ENCODE measurements at places on chromosomes 4 and X.

DNA sequence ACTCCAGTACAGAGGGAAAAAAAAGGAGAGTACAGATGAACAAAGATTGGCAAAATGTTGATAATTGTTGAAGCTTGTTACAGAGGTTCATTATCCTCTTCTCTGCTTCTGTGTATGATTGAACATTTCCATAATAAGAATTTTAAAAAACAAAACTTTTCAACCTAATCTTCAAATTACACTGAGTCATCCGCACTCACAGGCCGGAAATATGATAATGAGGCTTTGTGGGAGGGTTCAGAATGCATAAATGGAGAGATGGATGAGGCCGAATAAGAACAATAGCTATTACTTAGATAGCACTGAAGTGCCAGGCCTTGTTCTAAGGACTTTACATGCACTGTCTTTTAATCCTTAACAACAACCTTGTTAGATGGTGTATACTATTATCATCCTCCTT lies 4.6 kb upstream of the ERCC6L start:
- H3K27me3 ChIP-seq: no peaks in the 10 kb centered on the region
- H3K27ac ChIP-seq: no peak overlapping the region
- DNase-seq: no peak
- H3K4me1 ChIP-seq: no peaks in the 10 kb centered on the region
- H3K36me3 ChIP-seq: no peaks in the 10 kb centered on the region

DNA sequence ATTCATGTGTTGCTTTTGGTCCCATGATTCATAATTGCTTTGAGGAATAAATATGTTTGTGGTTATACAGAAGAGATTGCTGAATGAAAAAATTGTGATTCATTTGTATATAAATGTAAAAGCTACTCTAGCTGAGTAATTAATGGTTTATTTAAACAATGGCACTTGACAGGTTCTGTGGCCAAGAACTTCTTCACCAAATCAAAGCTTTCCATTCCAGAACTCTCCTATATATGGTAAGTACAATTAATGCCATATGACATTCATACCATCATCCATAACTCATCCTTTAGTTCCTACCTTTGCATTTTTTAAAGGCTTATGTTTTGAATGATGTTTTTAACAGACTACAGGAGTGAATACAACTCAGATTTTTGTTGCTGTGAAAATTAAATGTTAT lies 105.8 kb downstream of the REPS2 start:
- H3K27me3 ChIP-seq: no peaks in the 10 kb centered on the region
- no peak overlapping the region for H3K27ac ChIP-seq
- H3K4me1 ChIP-seq: no peaks in the 10 kb centered on the region
- DNase-seq: no peak
- H3K36me3 ChIP-seq: peaks cover 4% of the 10 kb centered on the region
- no peak overlapping the region for H3K4me3 ChIP-seq

DNA sequence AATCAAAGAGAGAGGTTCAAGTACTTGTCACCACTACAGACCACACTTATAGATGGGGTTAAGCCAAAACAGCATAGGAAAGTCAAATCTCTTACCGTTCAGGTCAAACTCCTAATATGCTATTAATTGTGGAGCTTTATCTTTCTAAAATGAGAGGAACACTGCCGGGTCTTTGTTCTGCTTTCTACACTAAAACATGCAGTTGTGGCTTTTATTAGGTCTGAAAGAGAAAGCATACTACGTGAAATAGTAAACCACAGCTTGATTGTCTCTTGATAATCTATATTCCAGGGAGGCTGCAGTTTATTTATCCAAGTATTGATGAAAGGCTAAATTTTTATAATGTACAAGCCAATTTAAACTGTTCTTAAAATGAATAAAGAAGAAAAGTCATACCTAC lies 12.3 kb upstream of the INPP4B start:
- H3K4me1 ChIP-seq: no peaks in the 10 kb centered on the region
- DNase-seq: no peak
- no peaks in the 10 kb centered on the region for H3K27me3 ChIP-seq
- no peak overlapping the region for H3K27ac ChIP-seq
- no peak overlapping the region for H3K4me3 ChIP-seq

- DNase-seq: no peak
- no peaks in the 10 kb centered on the region for H3K36me3 ChIP-seq
- no peak overlapping the region for H3K4me3 ChIP-seq
- H3K27me3 ChIP-seq: no peaks in the 10 kb centered on the region
- H3K27ac ChIP-seq: no peak overlapping the region
Measured at GRCh38 chrX:112888916-112889315, 48.3 kb upstream of the AMOT start.

DNA sequence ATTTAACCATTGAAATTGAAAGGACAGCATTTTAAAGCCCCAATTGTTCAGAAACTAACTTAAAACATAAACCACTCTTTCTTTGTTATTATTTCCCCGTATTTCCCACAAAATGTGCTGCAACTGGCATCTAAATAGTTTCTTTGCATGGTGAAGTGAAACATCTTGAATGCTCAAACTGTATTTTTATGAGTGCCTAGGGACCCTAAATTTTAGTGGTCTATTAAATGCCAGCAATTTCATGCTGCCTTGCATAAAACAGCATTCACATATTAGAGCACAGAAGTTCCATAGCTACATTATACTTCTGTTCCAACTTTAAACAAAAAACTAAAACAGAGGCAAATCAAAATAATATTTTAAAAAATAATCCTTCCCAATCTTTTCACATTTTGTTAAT lies 5.4 kb downstream of the RAB28 start:
- H3K4me1 ChIP-seq: peaks cover 17% of the 10 kb centered on the region
- no peak overlapping the region for H3K4me3 ChIP-seq
- no peaks in the 10 kb centered on the region for H3K27me3 ChIP-seq
- peaks cover 16% of the 10 kb centered on the region for H3K36me3 ChIP-seq
- no peak for DNase-seq

DNA sequence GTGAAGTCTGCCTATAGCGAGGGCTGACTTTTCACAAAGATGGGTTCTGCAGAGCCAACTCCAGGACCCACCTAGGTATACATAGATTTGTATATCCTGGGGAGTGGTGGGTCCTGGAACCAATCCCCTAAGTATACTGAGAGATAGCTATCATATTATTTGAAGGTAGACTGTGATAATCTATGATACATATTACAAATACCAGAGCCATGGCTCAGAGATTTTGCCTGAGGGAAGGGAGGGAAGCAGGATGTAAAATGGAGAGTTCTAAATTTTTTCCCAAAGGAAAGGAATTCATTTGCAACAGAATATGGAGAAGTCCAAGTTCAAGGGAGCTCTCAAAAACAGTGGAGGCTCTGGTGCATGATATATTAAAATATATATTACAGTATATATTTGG lies 7.2 kb downstream of the TCEAL3 start:
- H3K27me3 ChIP-seq: no peaks in the 10 kb centered on the region
- no peak overlapping the region for H3K4me3 ChIP-seq
- H3K36me3 ChIP-seq: no peaks in the 10 kb centered on the region
- no peak for DNase-seq

- peak; percentile 68 for DNase-seq
- H3K4me1 ChIP-seq: peaks cover 4% of the 10 kb centered on the region
- H3K4me3 ChIP-seq: peak within 1 kb of the TSS; percentile 62
- no peaks in the 10 kb centered on the region for H3K36me3 ChIP-seq
Measured at GRCh38 chrX:136147315-136147901, at the start of gene FHL1. Gene FHL1 (plus strand): TSS chrX:136147533.

- no peaks in the 10 kb centered on the region for H3K27me3 ChIP-seq
- H3K4me3 ChIP-seq: no peak overlapping the region
- H3K27ac ChIP-seq: no peak overlapping the region
Measured at GRCh38 chr4:27702730-27703431, 842.2 kb downstream of the STIM2 start.

- no peaks in the 10 kb centered on the region for H3K36me3 ChIP-seq
- H3K4me3 ChIP-seq: no peak overlapping the region
- no peak overlapping the region for H3K27ac ChIP-seq
- no peak for DNase-seq
Measured at GRCh38 chr4:78204176-78204575, 147.1 kb downstream of the FRAS1 start.

GRCh38 chr4:70158576-70158975 lies 4.5 kb downstream of the PRR27 start:
- H3K4me1 ChIP-seq: no peaks in the 10 kb centered on the region
- peak; percentile 27 for DNase-seq
- no peaks in the 10 kb centered on the region for H3K36me3 ChIP-seq
- no peaks in the 10 kb centered on the region for H3K27me3 ChIP-seq
- no peak overlapping the region for H3K4me3 ChIP-seq
- H3K27ac ChIP-seq: no peak overlapping the region

DNA sequence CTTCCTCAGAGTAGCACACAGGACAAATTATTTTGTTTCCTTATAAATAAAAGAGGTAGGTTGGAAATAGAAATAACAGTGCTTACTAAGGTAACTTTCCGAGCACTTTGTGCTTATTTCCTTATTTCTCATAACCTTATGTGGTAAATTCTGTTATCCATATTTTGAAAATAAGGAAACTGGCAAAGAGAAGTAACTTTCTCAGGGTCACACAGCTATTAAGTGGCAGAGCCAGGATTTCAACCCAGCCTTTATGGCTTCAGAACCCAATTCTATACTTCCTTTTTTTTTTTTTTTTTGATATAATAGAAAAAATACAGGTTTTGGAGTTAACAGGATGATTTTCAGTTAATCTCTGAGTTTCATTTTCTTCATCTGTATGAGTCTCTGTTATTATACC lies 3.3 kb downstream of the UTP3 start:
- no peak for DNase-seq
- H3K27me3 ChIP-seq: no peaks in the 10 kb centered on the region
- peaks cover 49% of the 10 kb centered on the region for H3K4me1 ChIP-seq
- H3K4me3 ChIP-seq: no peak overlapping the region
- peaks cover 19% of the 10 kb centered on the region for H3K36me3 ChIP-seq

- no peak overlapping the region for H3K27ac ChIP-seq
- H3K4me1 ChIP-seq: no peaks in the 10 kb centered on the region
- H3K4me3 ChIP-seq: no peak overlapping the region
- H3K27me3 ChIP-seq: no peaks in the 10 kb centered on the region
- DNase-seq: no peak
Measured at GRCh38 chr4:133641191-133641590, 492.1 kb downstream of the PCDH10 start.

GRCh38 chr4:69523385-69524132 lies 27.9 kb upstream of the UGT2B4 start:
- H3K4me1 ChIP-seq: no peaks in the 10 kb centered on the region
- H3K4me3 ChIP-seq: no peak overlapping the region
- no peaks in the 10 kb centered on the region for H3K36me3 ChIP-seq
- H3K27ac ChIP-seq: no peak overlapping the region
- no peak for DNase-seq

DNA sequence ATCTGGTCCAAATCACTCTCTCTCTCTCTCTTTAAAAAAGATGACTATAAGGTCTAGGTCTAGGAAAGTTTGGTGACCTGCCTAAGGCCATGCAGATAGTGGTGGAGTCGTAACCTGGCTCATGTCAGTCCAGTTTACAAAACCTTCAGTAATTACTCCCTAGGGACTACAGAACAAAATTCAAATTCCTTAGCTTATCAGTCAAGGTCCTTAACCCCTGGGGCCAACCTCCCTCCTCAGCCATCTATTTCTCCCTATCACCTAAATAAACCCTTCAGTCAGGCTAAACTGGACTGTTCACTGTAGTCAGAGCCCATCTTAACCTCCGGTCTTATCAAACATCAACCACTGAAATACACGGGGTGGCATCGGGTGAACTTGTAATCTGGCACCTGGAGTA lies 68.9 kb downstream of the MAP3K15 start:
- H3K4me1 ChIP-seq: no peaks in the 10 kb centered on the region
- no peak for DNase-seq
- no peaks in the 10 kb centered on the region for H3K27me3 ChIP-seq
- no peak overlapping the region for H3K4me3 ChIP-seq
- H3K27ac ChIP-seq: no peak overlapping the region

DNA sequence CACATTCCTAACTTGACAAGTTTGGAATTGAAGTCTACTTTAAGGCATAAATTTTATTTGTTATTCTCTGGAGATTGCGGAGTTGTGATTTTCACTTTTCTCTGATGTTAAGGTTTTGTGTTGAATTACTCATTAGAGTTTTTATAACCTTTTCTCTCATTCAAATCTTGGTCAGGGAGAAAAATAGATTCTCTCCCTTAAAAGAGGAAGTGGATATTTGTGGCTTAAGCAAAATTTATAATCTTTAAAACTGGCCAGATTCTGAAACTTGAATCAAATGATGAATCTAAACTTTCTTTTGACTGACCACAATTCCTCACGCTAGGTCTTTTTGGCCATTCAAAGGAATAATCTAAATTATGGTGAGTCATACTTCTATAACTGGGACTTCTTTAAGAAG lies 361.4 kb downstream of the TEX13C start:
- H3K27me3 ChIP-seq: no peaks in the 10 kb centered on the region
- no peak for DNase-seq
- no peak overlapping the region for H3K27ac ChIP-seq
- no peaks in the 10 kb centered on the region for H3K36me3 ChIP-seq

DNA sequence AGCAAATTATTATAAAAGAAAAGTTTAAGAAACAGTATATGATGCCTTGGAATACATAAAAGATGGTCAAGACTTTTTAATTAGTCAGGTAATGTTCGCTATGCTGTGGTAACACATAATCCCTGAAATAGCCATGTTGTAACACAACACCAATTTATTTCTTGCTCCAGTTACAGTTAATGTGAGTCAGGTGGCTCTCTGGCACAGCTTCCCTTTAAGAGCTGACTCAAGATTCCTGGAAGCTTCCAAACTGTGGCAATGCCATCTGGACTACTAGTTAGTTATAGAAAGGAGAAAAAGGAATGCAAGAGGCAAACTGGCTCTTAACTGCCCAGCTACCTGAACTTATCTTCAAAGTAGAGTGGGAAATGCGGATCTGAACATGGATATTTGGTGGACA lies 210.5 kb downstream of the CHM start:
- H3K27me3 ChIP-seq: no peaks in the 10 kb centered on the region
- no peaks in the 10 kb centered on the region for H3K36me3 ChIP-seq
- H3K4me1 ChIP-seq: no peaks in the 10 kb centered on the region
- H3K4me3 ChIP-seq: no peak overlapping the region
- no peak for DNase-seq

GRCh38 chr4:108001540-108002135 lies 11.9 kb downstream of the HADH start:
- H3K4me3 ChIP-seq: no peak overlapping the region
- H3K36me3 ChIP-seq: no peaks in the 10 kb centered on the region
- no peaks in the 10 kb centered on the region for H3K27me3 ChIP-seq
- H3K4me1 ChIP-seq: peaks cover 27% of the 10 kb centered on the region
- no peak overlapping the region for H3K27ac ChIP-seq
- DNase-seq: no peak

GRCh38 chr4:40963897-40964478 lies 214.2 kb downstream of the NSUN7 start:
- no peaks in the 10 kb centered on the region for H3K36me3 ChIP-seq
- H3K27me3 ChIP-seq: no peaks in the 10 kb centered on the region
- H3K4me3 ChIP-seq: no peak overlapping the region
- H3K27ac ChIP-seq: no peak overlapping the region
- no peak for DNase-seq
- peaks cover 9% of the 10 kb centered on the region for H3K4me1 ChIP-seq

DNA sequence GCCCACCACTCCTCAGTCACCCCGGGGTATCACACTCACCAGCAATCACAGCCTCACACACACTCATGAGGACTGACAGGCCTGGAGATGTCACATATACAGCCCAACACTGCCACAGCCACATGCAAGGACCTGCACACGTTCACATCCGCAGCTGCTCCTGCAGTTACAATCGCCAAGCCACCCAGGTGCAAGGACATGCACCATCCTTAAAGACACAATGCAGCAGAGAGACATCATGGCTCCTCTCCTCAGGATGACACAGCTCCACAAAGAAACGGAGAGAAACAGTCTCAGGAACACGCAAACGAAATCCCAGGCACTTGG lies 1.1 kb downstream of the PCSK1N start:
- H3K27ac ChIP-seq: no peak overlapping the region
- H3K4me1 ChIP-seq: no peaks in the 10 kb centered on the region
- H3K4me3 ChIP-seq: no peak overlapping the region
- DNase-seq: no peak
- H3K36me3 ChIP-seq: no peaks in the 10 kb centered on the region
- H3K27me3 ChIP-seq: peaks cover 16% of the 10 kb centered on the region
